ENCODE measurements at places on chromosomes 4 and X.

GRCh38 chr4:21915761-21916160, 32.8 kb downstream of the KCNIP4 start:
- DNase-seq, result no peak

GRCh38 chrX:16552546-16552945, 97.4 kb upstream of the S100G start:
- DNase-seq, result no peak

GRCh38 chrX:13093529-13094140, 49.2 kb upstream of the FAM9C start:
- no peak for DNase-seq

GRCh38 chr4:146488495-146489174, 33.1 kb downstream of the SLC10A7 start:
- DNase-seq, result no peak

- DNase-seq, result no peak
Observed at GRCh38 chr4:186954509-186954908, 230.9 kb upstream of the FAT1 start.

DNA sequence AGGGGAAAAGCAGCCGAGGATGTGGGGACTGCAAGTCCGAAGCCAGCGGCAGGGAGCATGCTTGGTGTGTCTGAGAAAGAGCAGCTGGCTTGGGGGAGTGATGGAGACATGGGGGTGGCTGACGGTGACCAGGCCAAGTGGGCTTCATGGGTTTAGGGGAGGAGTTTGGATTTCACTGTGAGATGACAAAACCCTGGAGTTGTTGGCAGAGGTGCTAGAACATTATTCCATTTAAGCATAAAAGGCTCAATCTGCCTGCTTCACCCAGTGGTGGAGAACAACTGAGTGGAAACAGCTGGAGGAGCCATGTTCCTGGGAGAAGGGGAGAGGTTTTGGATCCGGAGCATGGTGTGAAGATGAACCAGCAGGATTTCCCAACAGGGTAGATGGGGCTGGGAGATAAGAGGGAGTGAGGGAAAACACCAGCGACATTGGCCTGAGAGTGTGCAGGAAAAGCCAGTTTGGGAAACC, 318.0 kb upstream of the TAPT1 start:
- DNase-seq, result no peak

DNA sequence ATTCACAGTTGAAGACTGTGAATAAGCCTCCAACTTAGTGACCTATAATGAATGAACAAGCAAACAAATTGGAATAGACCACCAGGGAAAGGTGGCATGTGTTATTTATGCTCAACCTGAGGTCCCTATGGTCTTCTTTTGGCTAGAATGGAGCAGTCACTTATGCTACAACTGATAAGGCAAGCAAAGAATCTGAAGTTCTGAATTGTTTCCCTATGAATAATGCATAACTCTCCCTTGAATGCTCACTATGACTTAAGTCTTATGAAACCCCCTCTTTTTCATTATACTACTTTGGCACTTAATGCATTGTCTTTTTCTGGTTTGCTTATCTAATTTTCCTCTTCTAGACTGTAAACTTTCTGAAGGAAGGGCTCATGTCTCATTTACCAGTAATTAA, 2.6 kb downstream of the GIMD1 start:
- DNase-seq, result no peak

DNA sequence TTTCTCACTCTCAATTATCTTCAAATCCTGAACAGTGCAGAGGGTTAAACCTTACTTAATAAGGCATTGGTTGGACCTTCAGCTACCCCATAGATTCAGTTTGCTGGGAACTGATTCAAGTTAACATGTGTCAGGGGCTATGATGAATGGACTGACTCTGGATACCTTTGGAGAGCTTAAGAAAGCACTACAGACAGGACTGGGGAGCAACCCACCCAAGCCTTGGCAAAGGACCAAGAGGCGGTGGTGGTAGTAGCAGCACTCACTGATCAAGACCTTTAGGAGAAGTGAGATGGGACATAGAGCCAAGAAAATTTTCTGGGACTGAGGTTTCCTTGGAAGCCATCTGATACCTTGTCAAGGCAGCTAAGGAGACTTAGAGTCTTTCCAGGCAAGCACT, 43.0 kb upstream of the TAPT1 start:
- no peak for DNase-seq

DNA sequence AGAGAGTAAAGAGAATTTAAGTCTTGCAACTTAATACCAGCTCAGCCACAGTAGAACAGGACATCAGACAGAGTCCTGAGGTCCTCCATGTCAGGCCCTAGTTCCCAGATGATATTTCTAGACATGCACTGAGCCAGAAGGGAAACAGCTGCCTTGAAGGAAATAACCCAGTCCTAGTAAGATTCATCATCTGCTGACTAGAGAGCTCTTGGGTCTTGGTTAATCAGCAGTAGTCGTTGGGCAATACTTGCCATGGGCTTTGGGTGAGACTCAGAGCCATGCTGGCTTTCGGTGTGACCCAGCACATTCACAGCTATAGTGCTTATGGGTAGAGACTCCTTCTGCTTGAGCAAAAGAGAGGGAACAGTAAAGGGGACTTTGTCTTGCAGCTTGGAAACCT, 379.1 kb downstream of the AR start:
- no peak for DNase-seq

- DNase-seq, result no peak
Observed at GRCh38 chrX:70979136-70979762, 48.4 kb upstream of the SLC7A3 start.

Data from ascending aorta (tissue), 2 donors.